ENCODE measurements at places on chromosomes 16 and 17. TPM values are rescaled to one million over a fixed set of nuclear protein-coding genes. Genes with fewer than 3 reads are reported as not detected.
A peak's percentile ranks its signal among the peaks of the same experiment; 100 is the strongest.

Gene CDIP1
- total RNA-seq, result 63.3 TPM

Gene ADGRG3
- not detected for total RNA-seq

DNA sequence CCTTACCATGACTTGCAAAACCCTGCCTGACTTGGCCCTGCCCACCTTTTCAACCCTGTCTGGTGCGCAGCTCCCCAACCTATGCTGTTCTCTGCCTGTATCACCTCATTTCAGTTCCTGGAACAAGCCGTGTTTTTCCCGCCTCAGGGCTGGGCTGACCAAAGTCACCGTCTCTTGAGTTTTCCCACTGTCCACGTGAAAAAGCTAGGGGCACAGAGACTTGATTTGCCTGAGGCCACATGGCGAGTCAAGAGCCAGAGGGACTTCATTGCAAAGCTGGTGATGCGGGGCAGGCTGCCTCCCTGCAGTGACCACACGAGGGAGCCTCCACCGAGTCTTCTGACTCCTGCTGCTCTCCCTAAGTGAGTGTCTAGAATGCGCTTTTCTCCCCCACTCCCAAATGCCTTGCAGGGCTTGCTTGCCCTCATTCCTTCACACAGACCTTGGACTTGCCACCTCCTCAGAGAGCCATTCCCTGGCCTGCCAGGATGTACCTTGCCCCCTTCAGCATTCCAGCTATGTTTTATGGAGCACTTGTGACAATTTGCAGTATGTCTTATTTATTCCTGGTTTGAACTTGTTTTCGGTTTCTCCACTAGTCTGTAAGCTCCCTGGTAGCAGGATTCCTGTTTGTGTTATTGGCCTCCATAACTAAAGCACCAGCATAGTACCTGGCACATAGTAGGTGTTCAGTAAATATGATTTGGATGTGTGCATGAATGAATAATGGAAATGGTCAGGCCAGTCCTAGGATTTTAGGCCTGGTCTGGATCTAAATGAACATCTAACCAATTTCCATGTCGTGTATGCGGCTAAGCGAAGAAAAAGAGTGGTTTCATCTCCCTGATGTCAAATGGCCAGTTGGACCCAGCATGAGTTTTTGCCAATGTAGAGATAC, 252.3 kb downstream of the SNX29 start:
- DNase-seq, result peak; percentile 40

DNA sequence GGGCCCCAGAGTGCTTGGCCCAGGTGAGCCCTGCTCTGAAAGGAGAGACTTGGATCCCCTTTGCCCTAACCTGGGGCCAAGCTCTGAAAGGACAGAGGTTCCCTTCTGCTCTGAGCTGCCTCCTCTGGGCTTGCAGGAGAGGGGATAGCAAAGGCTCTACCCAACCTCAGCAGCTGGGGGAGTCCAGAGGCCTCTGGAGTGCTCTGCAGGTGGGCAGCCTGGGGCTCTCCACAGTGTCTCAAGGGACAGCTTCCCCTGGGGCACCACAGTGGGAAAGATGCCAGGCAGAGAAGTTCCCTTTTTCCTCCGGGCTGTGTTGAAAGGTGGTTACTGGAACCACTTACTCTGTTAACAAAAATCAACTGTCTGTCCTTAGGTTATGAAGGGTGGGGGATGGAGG, 48.2 kb upstream of the MGAT5B start:
- no peak for DNase-seq

Gene RAB26
- total RNA-seq, result 0.33 TPM

- DNase-seq, result no peak
These were observed 50.1 kb downstream of the PECAM1 start for GRCh38 chr17:64340557-64340956.

DNA sequence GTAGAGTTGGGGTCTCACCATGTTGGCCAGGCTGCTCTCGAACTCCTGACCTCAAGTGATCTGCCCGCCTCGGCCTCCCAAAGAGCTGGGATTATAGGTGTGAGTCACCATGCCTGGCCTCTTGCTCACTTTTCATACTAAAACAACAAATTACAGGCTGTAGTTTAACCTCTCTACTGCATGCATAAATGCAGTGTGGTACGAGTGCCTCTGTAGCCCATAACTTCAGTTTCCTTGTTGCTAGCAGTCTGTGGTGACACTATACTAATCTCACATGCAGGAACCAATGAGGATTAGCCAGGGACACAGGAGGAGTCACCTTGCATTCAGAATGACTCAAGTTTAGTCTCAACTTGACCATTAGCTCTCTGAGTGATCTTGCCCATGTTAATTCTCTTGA, 20.1 kb downstream of the HMOX2 start:
- DNase-seq, result peak; percentile 71

DNA sequence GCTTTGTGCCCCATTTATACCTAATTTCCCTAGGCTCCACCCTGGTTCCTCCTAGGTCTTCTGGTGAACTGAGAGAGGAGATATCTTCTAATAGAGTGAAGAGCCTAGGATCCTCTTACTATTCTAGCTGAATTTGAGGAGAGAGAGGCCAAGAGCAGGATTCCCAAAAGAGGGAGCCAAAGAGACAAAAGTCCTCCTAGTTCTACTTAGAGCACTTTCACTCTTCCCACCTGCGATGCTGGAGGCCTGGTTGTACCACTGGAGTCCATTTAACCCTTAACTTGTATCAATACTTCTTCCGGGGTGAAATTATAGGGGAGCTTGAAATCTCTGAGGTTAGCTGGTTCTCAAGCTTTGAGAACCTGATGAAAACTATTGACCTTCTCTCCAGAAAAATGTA, 3.4 kb upstream of the SSH2 start:
- peak; percentile 40 for DNase-seq

- DNase-seq, result no peak
These were observed 718 bp upstream of the RPH3AL start for GRCh38 chr17:353213-353837.

DNA sequence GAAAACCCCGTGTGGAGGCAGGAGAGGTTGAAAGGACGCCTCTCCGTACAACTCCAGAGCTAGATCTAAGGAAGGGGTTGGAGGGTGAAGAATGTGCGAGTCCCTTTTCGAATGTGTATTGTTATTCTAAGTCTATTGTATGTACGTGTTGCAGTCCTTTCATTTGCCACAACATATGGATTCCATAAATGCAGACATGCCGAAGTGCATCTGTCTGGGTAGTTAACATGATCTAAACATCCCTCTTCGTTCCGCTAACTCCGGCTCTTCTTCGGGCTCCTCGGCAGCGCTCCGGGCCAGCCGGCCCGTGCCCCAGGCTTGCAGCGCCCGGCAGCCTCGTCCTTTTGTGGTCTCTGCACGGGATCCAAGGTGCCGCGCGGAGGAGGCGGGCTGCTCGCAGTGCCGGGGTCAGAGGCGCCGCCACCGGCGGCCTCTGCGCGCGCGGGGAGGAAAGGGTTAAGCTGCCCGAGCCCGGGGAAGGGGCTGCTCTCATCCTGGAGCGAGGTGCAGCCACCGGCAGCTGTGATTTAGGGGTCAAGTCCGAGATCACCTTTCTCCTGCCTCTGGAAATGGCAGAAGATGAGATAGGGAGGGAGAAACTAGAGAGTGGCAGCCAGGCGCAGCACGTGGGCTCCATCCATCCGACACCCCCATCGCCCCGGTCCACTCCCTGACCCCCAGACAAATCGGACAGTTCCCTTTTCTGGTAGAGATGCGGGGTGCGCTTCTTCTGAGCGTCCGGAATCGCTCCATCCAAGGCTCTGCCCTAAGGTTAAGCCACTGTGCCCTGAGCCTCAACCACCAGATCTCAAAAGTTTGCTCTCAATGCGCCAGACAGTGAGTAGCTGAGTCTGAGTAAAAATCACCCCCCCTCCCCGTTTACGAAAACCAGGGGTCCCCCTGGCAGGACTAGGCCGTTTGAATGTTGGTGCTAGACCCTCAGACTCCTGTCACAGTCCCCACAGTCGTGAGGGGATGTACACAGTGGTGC, 15.1 kb upstream of the ZFHX3 start:
- no peak for DNase-seq
